Activated T-cell treated with anti-CD3 and anti-CD28 coated beads for 4 hours (primary cell): ENCODE measurements at places on chromosomes 13 and 19.

DNA sequence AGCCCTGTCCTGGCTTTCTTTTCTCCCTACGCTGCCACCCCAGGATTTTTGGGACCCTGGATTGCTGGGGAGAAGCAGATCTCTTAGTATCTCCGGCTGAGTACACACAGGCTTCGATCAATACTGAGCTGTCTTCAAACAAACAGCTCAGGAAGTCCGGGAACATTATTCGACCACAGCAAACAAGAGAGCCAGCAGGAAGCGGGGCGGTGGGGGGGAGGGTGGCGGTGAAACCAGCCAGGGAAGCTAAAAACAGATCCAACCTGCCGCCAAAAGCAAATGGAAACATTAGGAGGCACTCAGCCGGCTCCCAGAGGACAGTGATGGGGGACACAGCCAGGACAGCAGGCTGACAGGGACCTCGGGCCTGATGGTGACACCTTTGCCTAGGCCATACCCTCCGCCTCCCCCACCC is 12.2 kb upstream of the BCAM start:
- no peak for DNase-seq

DNA sequence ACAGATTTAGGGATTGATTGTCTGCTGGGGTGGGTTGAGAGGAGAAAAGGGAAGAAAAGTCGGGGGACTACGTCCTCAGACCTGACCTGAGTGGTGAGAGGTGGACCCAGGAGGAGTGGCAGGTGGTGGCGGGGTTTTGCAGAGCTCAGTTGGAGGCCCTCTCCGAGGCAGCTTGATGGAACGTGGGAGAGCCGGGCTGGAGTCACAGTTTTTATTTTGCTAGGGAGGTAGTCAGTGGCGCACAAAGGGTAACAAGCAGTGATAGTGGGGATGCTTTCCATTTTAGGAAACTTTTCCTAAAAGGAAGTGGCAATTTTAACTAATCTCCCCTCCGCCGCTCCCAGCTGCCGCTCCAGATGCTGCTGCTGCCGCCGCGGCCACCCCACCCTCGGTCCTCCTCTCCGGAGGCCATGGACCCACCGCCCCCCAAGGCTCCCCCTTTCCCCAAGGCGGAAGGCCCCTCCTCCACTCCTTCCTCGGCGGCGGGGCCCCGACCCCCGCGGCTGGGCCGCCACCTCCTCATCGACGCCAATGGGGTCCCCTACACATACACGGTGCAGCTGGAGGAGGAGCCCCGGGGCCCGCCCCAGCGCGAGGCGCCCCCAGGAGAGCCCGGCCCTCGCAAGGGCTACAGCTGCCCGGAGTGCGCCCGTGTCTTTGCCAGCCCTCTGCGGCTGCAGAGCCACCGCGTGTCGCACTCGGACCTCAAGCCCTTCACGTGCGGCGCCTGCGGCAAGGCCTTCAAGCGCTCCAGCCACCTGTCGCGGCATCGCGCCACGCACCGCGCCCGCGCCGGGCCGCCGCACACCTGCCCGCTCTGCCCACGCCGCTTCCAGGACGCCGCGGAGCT is 1.1 kb upstream of the ZNF581 start:
- DNase-seq = no peak

GRCh38 chr19:44909775-44910174 is 4.2 kb downstream of the APOE start:
- DNase-seq = no peak

DNA sequence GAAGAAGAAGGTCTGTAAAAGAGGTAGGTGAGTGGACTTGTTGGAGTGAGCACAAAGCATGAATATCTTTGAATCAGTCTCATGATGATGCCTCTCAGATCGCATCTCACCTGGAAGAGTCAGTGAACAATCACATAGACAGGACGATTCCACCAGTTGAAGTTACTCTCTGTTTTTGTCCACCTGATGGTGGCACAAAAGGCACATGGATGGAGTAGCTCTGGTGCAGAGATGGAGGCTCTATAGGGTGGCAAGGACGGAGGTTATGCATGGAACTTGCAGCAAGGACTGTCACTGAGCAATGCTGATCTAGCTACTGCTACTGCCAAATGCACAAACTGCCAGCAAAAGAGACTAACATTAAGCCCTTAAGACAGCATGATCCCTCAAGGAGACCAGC is 10.3 kb upstream of the MYCBP2 start:
- no peak for DNase-seq

- no peak for DNase-seq
Measured at GRCh38 chr19:40691421-40692211, 1.2 kb upstream of the NUMBL start.

DNA sequence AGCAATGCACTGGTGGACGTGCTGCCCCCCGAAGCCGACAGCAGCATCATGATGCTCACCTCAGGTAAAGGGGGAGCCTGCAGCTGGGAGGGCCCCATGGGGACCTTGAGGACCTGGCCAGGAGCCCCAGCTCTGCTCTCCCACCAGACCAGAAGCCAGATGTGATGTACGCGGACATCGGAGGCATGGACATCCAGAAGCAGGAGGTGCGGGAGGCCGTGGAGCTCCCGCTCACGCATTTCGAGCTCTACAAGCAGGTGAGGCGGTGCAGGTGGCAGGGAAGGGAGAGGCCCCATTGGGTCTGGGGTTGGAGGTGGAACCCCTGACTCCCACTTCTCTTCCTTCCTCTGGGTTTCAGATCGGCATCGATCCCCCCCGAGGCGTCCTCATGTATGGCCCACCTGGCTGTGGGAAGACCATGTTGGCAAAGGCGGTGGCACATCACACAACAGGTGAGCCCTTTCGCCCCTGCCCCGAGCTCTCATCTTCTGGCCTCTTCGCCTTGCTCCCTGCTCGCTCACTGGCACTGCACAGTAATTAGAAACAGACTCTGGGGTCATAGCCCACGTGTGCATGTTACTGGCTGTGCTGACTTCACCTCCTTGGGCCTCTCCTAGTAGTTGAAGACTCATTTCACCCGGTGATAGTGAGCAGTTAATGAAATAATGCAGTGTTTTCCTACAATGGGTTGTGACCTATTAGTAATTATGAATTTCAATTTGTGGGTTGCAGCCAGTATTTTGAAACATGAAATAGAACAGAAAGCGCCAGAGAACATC is 3.6 kb downstream of the PSMC4 start:
- DNase-seq = no peak

- no peak for DNase-seq
Measured at GRCh38 chr13:101739382-101740178, 287.1 kb downstream of the ITGBL1 start.

- DNase-seq = peak; percentile 89
Measured at GRCh38 chr19:6674868-6675305, 4.9 kb upstream of the TNFSF14 start.

- no peak for DNase-seq
Measured at GRCh38 chr19:35162471-35163326, 8.2 kb downstream of the FXYD5 start.

DNA sequence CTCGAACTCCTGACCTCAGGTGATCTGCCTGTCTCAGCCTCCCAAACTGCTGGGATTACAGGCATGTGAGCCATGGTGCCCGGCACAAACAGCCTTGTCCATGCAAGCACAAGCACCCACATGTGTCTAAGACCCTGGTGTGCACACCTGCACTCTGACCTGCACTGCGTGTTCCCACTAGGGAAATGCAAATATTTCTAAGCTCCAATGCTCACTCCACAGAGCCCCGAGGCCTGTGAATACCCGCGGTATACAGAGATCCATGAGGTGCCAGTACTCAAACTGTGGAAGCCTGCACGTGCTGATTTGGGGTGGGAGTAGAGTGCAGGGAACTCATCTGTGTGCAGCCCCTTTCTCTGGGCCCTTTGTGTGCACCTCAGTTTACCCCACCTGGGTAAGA is 14.7 kb downstream of the GADD45B start:
- no peak for DNase-seq

DNA sequence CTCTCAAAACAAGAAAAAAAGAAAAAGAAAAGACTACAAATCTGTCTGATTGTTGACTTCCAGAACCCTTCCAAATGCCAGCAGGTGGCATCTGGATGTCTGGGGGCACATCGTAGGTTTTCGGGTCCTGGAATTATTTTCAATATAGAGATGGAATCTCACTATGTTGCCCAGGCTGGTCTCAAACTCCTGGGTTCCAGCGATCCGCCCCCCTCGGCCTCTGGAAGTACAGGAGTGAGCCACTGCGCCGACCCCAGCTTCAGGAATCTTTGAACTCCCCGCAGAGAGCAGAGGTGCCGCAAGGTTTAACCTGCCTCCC is 567 bp upstream of the B3GNT3 start:
- DNase-seq = no peak

- no peak for DNase-seq
Measured at GRCh38 chr13:27408074-27408473, 16.3 kb upstream of the GTF3A start.

DNA sequence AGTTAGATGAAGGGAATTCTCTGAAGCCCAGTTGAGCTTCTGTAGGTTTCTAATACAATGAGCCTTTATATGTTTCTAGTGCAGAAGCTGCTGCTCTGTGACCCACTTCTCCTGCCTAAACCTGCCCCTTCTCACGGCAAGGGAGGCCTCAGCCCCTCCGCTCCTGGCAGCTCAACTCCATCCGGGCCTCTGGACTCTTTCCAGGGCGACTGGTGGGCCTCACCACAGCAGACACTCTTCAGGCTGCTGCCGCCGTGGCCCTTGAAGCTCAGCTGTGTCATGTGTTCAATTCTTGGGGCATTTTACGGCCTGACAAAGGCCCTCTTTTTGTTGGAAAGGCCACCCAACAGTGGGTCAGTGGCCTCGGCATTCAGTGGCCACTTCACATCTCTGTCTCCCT is 10.0 kb upstream of the C19orf33 start:
- DNase-seq = no peak

GRCh38 chr13:112968380-112968909 is 569 bp upstream of the MCF2L start:
- DNase-seq = peak; percentile 10

DNA sequence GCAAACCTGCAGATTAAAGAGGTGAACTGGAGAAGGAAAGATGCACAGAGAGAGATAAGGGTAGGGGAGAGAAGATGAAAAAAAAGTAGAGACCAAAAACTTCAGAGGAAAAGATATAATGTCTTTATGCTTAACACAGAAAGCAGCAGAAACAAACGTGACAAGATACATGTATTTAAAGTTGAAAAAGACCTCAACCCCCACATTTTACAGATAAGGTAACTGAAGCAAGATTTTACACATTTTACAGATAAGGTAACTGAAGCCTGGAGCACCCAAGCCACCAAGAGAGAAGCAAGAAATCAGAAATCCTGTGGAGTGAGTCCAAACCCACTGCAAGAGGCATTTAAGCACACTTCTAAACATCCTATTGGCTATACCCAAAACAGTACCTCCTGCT is 185.3 kb downstream of the TBC1D4 start:
- no peak for DNase-seq

DNA sequence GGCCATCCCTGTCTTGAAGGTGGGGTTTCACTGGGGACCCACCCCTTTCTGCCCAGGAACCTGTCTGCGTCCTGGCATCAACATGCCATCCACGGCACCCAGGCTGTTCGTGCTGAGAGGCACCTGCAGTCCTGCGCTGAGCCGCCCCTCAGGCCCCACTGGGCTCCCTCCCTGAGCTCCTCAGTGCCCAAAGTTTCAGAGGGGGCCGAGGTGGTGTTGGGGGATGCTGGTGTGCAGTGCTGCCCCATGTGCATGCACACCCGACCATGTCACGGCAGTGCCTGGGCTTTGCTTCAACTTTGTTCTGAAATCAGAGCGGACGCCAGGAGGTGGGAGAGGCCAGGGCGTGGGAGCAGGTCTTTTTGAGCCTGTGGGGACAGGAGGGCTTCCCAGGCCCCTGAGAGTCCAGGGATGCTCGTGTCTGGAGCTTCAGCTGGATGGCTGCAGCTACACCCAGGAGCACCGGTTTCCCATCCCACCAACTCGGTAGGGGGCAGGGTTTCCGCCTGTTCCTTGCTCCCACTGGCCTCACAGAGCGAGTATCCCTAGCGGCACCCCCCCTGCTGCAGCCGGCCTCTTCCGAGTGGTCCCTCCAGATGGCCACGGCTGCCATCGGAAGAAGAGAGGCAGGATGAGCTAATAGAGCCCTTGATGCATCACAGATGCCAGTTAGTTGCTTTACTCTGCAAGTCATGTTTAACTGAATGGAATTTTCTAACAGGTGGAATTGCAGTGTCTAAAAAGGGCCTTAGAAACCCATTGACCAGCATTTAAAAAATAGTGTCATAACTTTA is 44.0 kb downstream of the WDFY2 start:
- DNase-seq = no peak

- DNase-seq = no peak
Measured at GRCh38 chr19:38707512-38708114, 36.7 kb downstream of the CAPN12 start.

DNA sequence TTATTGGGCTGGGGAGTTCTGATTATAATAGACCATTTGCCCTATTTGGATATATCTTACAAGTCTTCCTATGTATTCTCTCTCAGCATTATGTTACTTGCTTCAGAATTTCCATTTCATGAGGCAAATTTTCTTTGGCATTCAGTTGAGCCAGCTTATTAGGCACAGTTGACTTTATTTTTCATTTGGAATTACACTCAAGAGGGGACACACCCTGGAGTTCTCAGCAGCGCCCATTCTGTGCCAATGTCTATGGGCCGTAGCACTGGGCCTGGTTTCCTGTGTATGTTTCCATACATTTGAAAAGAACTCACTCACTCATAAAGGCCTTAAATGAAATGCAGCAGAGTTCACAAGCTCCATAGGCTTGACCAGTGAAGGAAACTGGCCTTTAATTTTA is 138.5 kb downstream of the KLF12 start:
- DNase-seq = no peak
